ENCODE measurements at places on chromosomes 11 and 22.
A peak's percentile ranks its signal among the peaks of the same experiment; 100 is the strongest.

- DNase-seq = no peak
Measured at GRCh38 chr11:83455356-83455755, 169.2 kb upstream of the CCDC90B start.

DNA sequence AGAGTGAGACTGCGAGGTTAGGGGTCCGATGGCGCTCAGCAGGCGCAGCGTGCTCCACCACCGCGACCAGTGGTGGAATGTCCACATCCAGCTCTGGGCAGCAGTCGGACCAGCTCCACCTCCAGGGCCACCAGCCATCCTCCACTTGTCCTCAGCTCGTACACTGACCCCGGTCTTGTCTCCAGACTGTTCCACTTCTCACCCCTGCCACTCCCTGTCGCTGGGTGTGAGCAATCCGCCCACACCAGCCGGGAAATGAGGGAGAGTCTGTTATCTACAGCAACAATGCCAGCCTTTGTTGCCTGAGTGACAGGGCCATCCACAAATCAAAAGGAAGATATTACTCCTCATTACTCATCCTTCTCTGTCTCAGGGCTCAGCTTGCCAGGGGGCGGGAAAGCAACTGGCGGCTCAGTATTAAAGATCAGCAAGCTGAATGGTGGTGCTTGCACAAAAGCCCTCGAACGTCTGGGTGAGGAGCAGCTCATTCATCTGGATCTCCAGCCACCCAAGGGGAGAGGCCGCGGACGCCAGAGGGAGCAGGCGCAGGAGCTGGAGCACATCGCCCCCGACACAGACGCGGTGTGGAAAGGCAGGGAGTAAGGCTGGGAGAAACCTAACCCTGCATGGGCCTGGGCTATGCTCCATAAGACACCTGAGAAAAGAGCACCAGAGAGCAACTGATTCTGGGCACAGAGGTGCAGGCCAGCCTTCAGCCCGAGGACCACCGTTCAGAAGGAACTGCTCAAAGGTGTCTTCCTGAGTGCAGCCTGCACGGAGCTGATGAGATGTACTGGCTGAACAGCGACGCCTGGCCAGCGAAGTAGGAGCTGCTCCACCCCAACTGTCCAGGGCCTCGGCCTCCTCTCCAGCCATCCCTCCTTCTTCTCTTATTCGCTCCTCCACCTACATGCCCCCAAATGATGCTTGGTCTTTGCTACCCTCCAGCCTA, 21.9 kb downstream of the IGSF9B start:
- DNase-seq = no peak

GRCh38 chr22:18156878-18157713, 7.1 kb downstream of the USP18 start:
- peak; percentile 49 for DNase-seq

GRCh38 chr22:38930512-38930911, 26.9 kb upstream of the APOBEC3A start:
- no peak for DNase-seq

- DNase-seq = no peak
Measured at GRCh38 chr22:45418056-45418769, 4.7 kb downstream of the RIBC2 start.

- no peak for DNase-seq
Measured at GRCh38 chr11:132977746-132978145, 554.6 kb downstream of the OPCML start.

- peak; percentile 28 for DNase-seq
Measured at GRCh38 chr11:130894322-130895025, 21.8 kb downstream of the SNX19 start.

- DNase-seq = no peak
Measured at GRCh38 chr11:45730014-45730413, 64.6 kb upstream of the CHST1 start.

DNA sequence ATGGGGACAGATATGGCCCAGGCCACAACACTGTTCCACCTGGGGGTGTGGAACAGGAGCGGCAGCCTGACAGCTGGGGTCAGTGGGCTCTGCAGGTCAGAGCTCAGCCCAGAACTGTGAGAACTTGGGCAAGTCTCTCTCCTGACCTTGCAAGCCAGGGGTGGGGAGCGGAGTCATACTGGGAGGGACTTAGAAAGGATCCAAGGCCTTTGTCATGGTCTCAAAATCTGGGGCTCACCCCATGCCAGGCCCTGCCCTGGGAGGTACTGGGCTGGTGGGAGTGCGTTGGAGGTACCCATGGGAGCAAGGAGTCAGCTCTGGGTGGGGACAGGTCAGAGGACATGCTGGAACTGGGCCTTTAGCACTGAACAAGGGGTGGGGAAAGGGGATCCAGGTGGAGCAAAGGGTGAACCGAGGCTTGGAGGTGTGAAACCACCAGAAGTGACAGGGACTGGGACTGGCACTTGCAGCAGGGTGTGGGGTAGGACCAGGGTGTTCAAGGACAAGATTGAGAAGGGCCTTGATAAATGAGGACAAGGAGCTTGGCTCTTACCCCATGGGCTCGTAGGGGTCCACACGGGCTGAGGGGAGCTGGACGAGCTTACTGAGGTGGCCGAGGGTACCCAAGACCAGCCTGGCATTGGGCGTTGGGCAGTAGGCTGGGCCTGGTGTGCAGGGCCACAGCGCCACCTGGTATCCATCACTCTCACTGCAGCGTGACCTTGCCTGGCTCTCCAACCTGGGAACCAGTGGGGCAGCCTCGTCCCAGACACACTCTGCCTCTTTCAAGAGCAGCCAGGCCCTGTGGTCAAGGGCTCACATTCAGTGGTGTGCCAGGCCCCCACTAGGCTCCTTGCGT, 7.4 kb upstream of the PMM1 start:
- DNase-seq = no peak

- DNase-seq = peak; percentile 69
Measured at GRCh38 chr22:23750714-23751440, at the start of gene ZNF70. ZNF70 (minus strand) TSS chr22:23751112; CDS start chr22:23745140, 5,972 bp downstream.

GRCh38 chr11:43830928-43831440, 49.6 kb upstream of the ALKBH3 start:
- peak; percentile 35 for DNase-seq

GRCh38 chr22:40493441-40493840, 123.0 kb downstream of the SGSM3 start:
- no peak for DNase-seq

DNA sequence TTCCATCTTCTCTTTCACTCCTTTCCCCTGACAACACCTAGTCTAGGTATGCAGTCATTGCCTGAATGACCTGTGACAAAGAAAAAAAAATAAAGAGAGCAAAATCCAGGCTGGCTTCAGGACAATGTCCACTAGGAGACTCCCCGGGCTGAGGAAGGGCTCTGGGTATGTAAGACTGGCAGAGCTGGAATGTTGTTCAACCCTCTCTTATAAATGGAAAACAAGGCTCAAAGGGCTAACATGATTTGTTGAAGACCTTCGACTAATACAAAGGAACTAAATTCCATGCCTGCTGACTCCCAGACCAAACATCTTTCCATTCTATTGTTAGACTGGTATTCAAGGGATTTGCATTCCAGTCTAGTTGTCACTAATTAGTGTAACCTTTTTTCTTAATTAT, 122.2 kb downstream of the ARL14EP start:
- no peak for DNase-seq

GRCh38 chr11:124445646-124446150, at the start of gene OR8B8:
OR8B8 (minus strand) TSS chr11:124445696; CDS start chr11:124441085, 4,611 bp downstream.
- DNase-seq = no peak

DNA sequence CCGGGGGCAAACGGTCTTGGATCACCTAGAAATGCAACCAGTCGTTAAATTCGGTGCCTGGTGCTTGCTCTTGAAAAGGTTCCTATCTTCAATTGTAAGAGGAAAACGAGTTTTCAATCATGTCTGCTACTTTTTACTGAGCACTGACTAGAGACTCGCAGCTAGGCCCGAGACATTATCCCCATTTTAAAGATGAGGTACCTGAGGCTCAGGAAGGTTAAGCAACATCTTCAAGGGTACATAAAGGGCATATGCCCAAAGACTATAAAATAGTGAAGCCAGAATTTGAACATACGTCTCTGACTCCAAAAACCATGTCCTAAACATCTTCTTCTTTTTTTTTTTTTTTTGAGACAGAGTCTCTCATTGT, 638 bp upstream of the PISD start:
- DNase-seq = no peak

- peak; percentile 8 for DNase-seq
Measured at GRCh38 chr11:69801513-69802335, 17.5 kb downstream of the FGF3 start.

DNA sequence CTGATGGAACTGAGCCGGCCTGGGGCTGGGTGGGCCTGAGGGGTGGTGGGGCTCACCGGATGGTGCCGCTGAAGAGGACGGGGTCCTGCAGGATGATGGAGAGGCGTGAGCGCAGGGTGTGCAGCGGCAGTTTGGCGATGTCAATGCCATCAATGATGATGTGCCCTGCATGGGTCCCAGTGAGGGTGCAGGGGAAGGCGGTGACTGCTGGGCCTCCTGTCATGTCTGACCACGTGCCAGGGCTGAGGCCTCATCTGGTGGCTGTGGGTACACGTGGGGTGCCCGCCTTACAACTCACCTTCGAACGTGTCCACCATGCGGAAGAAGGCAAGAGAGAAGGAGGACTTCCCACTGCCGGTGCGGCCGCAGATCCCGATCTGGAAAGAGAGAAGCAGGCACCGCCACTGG, 7.1 kb upstream of the KCNJ11 start:
- DNase-seq = no peak

DNA sequence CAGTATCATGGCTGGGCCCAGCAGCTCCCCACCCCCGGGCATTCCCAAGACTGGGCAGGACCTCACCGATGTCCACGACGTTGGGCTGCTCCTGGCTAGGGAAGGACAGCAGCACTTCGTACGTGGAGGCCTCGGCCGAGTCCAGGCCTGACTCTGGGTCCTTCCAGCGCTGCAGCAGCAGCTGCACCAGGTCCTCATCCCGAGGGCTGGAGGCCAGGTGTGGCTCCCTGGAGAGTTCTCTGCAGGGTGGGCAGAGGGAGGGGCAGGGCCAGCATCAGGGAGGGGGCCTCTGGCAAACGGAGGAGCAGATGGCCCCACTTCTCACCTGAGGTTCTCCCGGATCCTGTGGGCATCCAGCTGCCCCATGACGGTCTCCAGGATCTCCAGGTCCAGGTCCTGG, 341 bp downstream of the NAALADL1 start:
- DNase-seq = no peak

- no peak for DNase-seq
Measured at GRCh38 chr11:65047581-65048422, 6.8 kb downstream of the SAC3D1 start.

GRCh38 chr11:15675683-15676082, 561.0 kb downstream of the INSC start:
- no peak for DNase-seq

- DNase-seq = no peak
Measured at GRCh38 chr11:3044004-3044403, 13.2 kb downstream of the CARS1 start.

DNA sequence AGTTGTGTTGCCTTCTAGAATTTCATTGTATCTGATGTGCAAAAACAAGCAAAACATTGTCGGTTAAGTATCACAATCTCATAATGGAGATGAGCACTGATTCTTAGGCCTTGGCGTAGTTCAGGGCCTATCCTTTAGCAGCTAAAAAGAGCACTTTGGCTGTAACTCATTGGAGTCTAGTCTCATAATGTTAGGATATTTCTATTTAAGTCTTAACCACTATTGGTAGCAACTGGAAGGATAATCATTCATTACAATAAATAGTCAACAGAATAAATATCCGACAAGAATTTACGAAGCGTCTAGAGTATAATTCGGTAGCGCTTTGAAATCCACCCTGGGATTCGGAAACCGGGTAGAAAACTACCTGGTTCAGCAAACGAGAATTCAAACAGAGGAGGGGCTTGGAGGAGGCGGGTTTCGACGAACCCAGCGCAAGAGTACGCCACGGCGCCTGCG, 461 bp upstream of the EED start:
- DNase-seq = peak; percentile 83

GRCh38 chr11:131944736-131945135, 574.3 kb downstream of the NTM start:
- no peak for DNase-seq

DNA sequence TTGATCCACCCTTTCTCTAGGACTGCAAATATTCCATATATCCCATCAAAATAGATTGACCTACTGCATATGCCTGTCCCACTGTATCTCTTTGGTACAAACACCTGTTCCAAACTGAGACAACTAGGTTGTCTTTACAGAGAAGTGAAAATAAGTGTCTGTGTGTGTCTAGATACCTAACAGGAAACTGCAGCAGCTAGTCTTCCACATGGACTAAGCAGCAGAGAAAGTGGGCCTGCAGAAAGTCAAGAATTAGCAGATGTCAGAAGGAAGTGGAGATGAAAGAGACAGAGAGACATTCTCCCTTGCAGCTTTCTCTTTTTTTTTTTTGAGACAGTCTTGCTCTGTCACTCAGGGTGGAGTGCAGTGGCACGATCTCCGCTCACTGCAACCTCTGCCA, 3.9 kb upstream of the RAB39A start:
- no peak for DNase-seq

- DNase-seq = no peak
Measured at GRCh38 chr22:49243965-49244364, 583.7 kb downstream of the BRD1 start.

- no peak for DNase-seq
Measured at GRCh38 chr22:48554893-48555572, 1272.6 kb downstream of the BRD1 start.

All from stimulated activated CD4-positive, alpha-beta T cell treated with anti-CD3 and anti-CD28 coated beads, Interleukin-12 subunit alpha, Interleukin-12 subunit beta, amount 100 ng/mL, for 24 hours (primary cell).